Fibroblast of lung (primary cell): ENCODE measurements at places on chromosomes 6 and 20.

DNA sequence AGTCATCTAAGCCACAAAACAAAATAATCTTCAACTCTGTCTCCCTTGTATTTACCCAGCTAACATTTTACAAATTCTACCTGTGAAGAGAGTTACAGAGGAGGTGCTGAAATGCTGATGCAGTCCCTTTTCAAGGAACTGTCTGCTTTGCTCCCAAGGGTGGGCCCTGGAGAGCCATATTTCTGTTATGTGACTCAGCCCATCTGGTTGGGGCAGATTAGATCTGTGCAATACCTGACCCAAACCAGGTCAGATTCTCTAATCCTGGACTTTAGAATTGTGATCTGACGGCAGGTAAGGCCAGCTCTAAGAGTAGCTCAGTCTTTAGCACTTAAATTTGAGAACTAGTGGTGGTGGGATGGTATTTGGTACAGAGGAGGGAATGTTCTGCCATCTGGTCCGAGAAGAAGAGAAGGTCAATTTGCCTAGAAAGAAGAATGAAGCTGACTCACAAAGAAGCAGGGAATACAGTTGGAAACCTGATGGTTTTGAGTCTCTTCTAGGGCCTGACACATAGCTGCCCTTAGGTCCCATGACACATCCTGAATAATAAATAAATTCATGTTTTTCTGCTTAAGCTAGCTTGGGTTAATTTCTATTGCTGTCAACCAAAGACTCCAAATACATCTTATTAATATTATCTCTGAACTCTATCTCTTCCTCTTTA is 8.1 kb downstream of the ZNF311 start:
- H3K27ac ChIP-seq = no peak overlapping the region
- H3K4me3 ChIP-seq = no peak overlapping the region
- no peak for DNase-seq

GRCh38 chr6:125357515-125358256 is 55.9 kb upstream of the HDDC2 start:
- H3K4me3 ChIP-seq = no peak overlapping the region
- H3K27me3 ChIP-seq = no peaks in the 10 kb centered on the region
- no peaks in the 10 kb centered on the region for H3K4me1 ChIP-seq
- no peaks in the 10 kb centered on the region for H3K36me3 ChIP-seq

- H3K27me3 ChIP-seq = no peaks in the 10 kb centered on the region
- no peak overlapping the region for H3K4me3 ChIP-seq
- no peak for DNase-seq
- H3K36me3 ChIP-seq = peaks cover 4% of the 10 kb centered on the region
Observed at GRCh38 chr6:42204768-42205282, 10.1 kb upstream of the GUCA1B start.

DNA sequence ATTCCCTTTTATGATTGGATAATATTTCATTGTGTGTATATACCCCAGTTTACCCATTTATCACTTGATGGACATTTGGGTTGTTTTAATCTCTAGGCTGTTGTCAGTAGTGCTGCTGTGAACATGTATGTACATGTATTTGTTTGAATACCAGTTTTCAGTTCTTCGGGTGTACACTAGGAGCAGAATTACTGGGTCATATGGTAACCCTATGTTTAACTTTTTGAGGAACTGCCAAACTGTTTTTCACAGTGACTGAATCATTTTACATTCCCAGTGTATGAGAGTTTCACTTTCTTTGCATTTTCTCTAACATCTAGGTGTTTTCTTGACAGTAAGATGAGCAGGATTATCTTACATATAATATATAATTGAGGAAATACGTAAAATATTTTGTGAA is 44.7 kb upstream of the ADIG start:
- no peak overlapping the region for H3K4me3 ChIP-seq
- H3K27ac ChIP-seq = no peak overlapping the region
- peak; percentile 67 for DNase-seq
- H3K27me3 ChIP-seq = no peaks in the 10 kb centered on the region
- H3K36me3 ChIP-seq = peaks cover 10% of the 10 kb centered on the region

GRCh38 chr20:19560881-19561480 is 197.1 kb upstream of the RIN2 start:
- H3K4me1 ChIP-seq = no peaks in the 10 kb centered on the region
- H3K36me3 ChIP-seq = no peaks in the 10 kb centered on the region
- no peak overlapping the region for H3K27ac ChIP-seq
- no peak for DNase-seq
- no peak overlapping the region for H3K4me3 ChIP-seq
- no peaks in the 10 kb centered on the region for H3K27me3 ChIP-seq

DNA sequence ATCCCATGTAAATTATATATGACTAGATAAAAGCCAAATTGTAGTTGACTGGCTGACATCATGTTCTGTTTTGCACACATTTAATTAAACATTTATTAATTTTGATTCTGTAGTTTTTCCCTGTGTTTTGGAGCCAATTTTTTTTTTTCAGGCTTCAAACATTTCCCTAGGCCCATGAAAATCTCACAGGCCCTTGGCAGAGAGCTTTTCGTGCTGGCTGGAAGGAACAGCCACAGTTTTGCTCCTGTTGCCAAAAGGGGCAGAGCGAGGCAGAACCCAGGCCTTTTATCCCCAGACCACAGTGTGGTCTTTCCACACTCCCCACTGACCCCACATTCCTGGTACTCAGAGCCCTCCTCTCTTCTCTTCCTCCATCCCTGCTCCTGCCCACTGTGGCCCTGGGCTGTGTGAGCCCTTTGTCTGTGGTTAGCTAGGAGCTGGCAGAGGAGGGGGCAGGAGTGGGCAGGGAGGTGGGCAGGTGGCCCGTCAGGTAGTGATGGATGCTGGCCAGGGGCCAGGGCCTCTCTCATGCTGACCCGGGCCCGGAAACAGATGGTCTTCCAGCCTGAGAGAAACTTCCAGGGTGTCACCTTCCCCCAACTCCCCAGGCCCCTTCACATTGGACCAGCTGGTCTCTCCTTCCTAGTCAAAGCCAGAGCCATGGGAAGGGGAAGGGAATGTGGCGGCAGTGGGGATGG is 19.4 kb upstream of the CCM2L start:
- no peak overlapping the region for H3K27ac ChIP-seq
- H3K27me3 ChIP-seq = peaks cover 13% of the 10 kb centered on the region
- H3K4me3 ChIP-seq = no peak overlapping the region
- H3K36me3 ChIP-seq = no peaks in the 10 kb centered on the region
- no peak for DNase-seq

DNA sequence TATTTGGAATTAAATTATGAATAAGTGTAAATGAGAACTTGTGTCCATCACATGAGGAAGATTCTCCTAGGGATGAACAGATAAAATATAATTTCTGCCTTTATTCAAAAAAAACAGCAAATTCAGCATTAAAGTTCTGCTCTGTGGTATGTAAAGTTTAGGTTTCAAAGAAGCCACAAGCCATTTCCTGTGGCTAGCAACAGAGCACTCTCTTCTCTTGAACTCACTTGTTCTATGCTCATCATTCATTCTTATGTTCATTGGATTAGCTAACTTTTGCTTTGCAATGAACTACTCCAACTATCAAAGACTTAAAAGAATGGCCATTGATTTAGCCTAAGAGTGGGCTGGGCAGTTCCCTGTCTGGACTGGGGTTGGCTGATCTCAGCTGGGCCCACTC is 20.8 kb upstream of the SNRPB2 start:
- H3K4me3 ChIP-seq = no peak overlapping the region
- DNase-seq = no peak
- H3K4me1 ChIP-seq = no peaks in the 10 kb centered on the region
- peaks cover 2% of the 10 kb centered on the region for H3K27me3 ChIP-seq

DNA sequence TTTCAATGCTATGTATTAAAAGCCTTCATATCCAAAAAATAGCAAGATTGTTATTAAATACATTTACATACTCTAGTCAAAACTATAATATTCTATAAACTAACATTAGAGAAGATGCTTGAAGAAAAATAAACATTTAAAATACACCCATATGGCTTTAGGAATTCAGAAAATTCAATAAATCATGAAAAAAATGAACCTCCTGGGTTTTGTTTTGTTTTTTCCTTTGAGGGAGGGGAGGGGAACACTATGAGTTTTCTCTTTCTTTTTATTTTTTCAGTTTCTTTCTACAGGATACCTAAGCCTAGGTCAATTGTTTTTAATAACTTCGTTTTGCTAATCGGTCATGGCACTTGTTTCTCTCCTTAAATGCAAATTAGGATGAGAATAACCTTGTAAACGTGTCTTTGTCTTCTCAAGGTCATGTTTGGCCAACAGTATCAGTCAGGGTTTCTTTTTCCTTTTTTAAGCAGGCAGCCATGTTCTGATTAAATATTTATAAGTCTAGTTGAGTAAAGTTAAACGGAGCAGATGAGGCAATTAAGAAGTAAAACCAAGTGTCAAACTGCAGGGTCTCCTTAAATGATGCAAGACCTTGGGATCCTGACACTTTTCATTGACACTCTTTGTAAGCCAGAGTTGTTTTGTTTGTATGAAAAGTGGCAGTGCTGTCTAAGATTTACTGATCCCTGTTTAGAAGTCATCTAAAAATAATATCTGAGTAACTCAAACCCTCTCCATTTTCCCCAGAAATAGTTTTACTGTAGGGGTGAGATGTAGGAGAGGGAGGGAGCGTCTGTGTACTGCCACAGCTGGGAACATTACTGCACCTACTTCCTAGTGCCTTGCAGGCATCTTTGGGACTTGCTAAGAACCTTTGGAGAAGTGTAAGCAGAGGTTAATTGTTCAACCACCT is 392.3 kb downstream of the PLCB1 start:
- H3K27me3 ChIP-seq = no peaks in the 10 kb centered on the region
- H3K27ac ChIP-seq = no peak overlapping the region
- no peaks in the 10 kb centered on the region for H3K36me3 ChIP-seq
- H3K4me3 ChIP-seq = no peak overlapping the region
- no peaks in the 10 kb centered on the region for H3K4me1 ChIP-seq

DNA sequence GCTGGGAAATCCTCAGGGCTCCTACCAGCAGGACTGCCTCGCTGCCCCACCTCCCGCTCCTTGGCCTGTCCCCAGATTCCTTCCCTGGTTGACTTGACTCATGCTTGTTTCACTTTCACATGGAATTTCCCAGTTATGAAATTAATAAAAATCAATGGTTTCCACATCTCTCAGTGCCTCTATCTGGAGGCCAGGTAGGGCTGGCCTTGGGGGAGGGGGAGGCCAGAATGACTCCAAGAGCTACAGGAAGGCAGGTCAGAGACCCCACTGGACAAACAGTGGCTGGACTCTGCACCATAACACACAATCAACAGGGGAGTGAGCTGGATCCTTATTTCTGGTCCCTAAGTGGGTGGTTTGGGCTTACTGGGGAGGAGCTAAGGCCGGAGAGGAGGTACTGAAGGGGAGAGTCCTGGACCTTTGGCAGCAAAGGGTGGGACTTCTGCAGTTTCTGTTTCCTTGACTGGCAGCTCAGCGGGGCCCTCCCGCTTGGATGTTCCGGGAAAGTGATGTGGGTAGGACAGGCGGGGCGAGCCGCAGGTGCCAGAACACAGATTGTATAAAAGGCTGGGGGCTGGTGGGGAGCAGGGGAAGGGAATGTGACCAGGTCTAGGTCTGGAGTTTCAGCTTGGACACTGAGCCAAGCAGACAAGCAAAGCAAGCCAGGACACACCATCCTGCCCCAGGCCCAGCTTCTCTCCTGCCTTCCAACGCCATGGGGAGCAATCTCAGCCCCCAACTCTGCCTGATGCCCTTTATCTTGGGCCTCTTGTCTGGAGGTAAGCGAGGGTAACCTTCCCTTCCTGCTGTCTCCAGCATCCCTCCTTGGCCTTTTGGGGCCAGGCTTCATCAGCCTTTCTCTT is at the start of gene CFB:
CFB (plus strand) TSS at position 589 of the 863 bp plus-strand sequence; CDS start at position 716, 127 bp downstream.
- peaks cover 2% of the 10 kb centered on the region for H3K36me3 ChIP-seq
- peak within 1 kb of the TSS; percentile 80 for H3K27ac ChIP-seq
- peaks cover 4% of the 10 kb centered on the region for H3K27me3 ChIP-seq
- peak; percentile 80 for DNase-seq
- H3K4me1 ChIP-seq = peaks cover 12% of the 10 kb centered on the region

GRCh38 chr20:32006841-32007786 is 3.1 kb upstream of the CCM2L start:
- H3K27me3 ChIP-seq = peaks cover 10% of the 10 kb centered on the region
- DNase-seq = no peak
- H3K27ac ChIP-seq = no peak overlapping the region
- H3K36me3 ChIP-seq = no peaks in the 10 kb centered on the region
- H3K4me1 ChIP-seq = no peaks in the 10 kb centered on the region

- no peaks in the 10 kb centered on the region for H3K36me3 ChIP-seq
- peak; percentile 18 for DNase-seq
Observed at GRCh38 chr6:112911959-112912358, 564.8 kb downstream of the RFPL4B start.

DNA sequence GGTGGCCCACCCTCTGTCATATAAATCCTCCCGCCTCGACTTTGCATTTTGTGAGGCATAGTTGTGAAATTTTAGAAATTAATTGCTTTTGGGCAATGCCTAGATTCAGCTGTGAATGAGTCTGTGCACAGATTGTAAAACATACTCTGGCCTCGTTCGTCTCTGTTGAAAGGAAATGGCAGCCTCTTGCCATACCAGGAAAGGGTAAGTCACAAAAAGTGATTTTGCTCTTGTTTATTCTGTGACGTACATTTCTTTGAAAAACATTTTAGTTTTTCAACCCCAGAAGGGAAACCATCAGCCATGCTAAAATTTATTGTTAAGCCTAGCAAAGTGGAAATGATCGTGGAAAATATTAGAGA is 15.3 kb upstream of the EXOC2 start:
- no peaks in the 10 kb centered on the region for H3K27me3 ChIP-seq
- no peaks in the 10 kb centered on the region for H3K36me3 ChIP-seq
- DNase-seq = no peak
- H3K4me3 ChIP-seq = no peak overlapping the region
- peak overlapping the region; percentile 57 for H3K27ac ChIP-seq
- peaks cover 24% of the 10 kb centered on the region for H3K4me1 ChIP-seq

GRCh38 chr6:35228481-35228880 is 14.7 kb downstream of the SCUBE3 start:
- H3K27ac ChIP-seq = no peak overlapping the region
- no peaks in the 10 kb centered on the region for H3K27me3 ChIP-seq
- H3K4me3 ChIP-seq = no peak overlapping the region
- no peaks in the 10 kb centered on the region for H3K4me1 ChIP-seq

DNA sequence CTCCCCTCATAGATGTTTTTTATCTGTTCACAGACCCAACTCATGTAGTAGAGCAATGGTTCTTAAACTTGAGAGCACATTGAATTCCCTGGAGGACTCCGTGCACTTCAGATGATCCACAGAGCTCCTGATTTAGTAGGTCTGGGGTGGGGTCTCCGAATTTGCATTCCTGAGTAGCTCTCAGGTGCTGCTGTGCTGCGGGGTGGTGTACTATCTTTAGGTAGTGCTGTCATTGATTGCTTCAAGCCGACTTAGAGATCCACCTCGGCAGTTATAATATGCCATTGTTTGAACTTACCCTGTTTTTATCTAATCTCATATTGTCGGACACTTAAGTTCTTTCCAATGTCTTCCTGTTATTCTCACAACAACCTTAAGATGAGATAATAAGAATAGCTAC is 45.0 kb downstream of the BMP2 start:
- H3K27ac ChIP-seq = no peak overlapping the region
- H3K27me3 ChIP-seq = no peaks in the 10 kb centered on the region
- no peak overlapping the region for H3K4me3 ChIP-seq

DNA sequence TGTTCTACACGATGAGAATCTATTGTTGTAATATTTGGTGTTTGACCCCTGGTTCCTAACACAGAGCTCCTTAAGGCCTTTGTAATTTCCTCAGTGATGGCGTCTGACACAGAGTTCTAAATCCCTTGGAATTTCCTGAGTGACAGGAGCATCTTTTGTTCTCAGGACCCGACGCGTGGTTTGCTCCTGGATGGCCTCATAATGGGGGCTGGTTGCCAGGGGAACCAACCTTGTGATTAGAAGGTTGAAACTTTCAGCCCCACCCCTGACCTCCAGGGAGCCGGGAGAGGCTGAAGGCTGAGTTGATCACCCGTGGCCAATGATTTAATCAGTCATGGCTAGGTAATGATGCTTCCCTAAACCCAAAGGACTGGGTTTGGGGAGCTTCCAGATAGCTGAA is 20.5 kb upstream of the ZNF133 start:
- H3K27me3 ChIP-seq = no peaks in the 10 kb centered on the region
- H3K36me3 ChIP-seq = no peaks in the 10 kb centered on the region
- H3K27ac ChIP-seq = no peak overlapping the region
- H3K4me1 ChIP-seq = no peaks in the 10 kb centered on the region
- DNase-seq = no peak
